Kidney capillary endothelial cell (primary cell): ENCODE measurements at places on chromosomes 6 and 20.

- peak; percentile 19 for DNase-seq
Observed at GRCh38 chr20:59560588-59561227, 43.6 kb upstream of the PHACTR3 start.

GRCh38 chr20:5511082-5511481 is 194.3 kb upstream of the PROKR2 start:
- no peak for DNase-seq

- DNase-seq, result no peak
Observed at GRCh38 chr6:140061110-140062042, 686.9 kb upstream of the CITED2 start.

GRCh38 chr6:167529444-167530335 is 204.8 kb downstream of the TTLL2 start:
- DNase-seq, result no peak
